ENCODE measurements at places on chromosomes 6 and 20.

- no peak for DNase-seq
- no peaks in the 10 kb centered on the region for H3K27me3 ChIP-seq
- H3K4me3 ChIP-seq = no peak overlapping the region
- peaks cover 67% of the 10 kb centered on the region for H3K4me1 ChIP-seq
- peak overlapping the region; percentile 69 for H3K27ac ChIP-seq
These were observed 31.2 kb downstream of the RREB1 start for GRCh38 chr6:7138921-7139358.

GRCh38 chr6:36109092-36109491, 21.2 kb upstream of the MAPK13 start:
- H3K4me1 ChIP-seq = no peaks in the 10 kb centered on the region
- H3K27ac ChIP-seq = no peak overlapping the region
- peaks cover 47% of the 10 kb centered on the region for H3K36me3 ChIP-seq
- no peak for DNase-seq

DNA sequence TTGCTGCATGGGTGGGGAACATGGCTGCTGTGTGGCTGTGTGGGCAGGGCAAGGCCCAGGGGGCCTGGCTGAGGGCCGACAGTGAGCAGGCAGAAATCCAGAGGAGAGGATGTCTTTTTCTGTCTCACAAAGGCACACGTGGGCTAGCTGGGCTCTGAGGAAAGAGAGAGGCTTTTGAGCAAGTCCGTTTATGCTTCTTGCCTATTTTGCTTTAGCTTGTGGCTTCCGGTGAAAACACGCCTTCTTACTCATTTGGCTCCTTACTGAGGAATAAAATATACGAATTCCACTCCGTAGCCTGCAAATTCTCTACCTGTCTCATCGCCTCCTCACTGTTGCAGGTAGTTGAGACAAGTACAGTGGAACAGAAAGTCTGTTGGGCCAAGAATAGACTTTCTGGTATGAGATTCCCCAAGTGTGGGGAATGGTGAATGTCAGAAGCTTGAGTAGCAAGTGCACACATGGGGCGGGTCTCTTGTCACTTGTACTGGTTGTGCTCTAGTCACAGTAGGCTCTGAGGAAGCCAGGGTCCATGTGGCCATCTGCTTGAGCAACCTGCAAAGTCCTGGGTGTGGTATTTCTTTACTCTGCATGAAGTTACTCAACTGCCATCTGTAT, 28.4 kb downstream of the WRNIP1 start:
- H3K27me3 ChIP-seq = no peaks in the 10 kb centered on the region
- H3K27ac ChIP-seq = peak overlapping the region; percentile 30
- H3K4me1 ChIP-seq = peaks cover 38% of the 10 kb centered on the region
- DNase-seq = no peak
- H3K36me3 ChIP-seq = no peaks in the 10 kb centered on the region
- H3K4me3 ChIP-seq = no peak overlapping the region

- H3K4me1 ChIP-seq = no peaks in the 10 kb centered on the region
- no peaks in the 10 kb centered on the region for H3K27me3 ChIP-seq
- no peak overlapping the region for H3K27ac ChIP-seq
- no peak for DNase-seq
These were observed 63.7 kb downstream of the GPX5 start for GRCh38 chr6:28589234-28589956.

GRCh38 chr20:23114448-23115082, 28.4 kb upstream of the CD93 start:
- no peaks in the 10 kb centered on the region for H3K36me3 ChIP-seq
- no peaks in the 10 kb centered on the region for H3K27me3 ChIP-seq
- H3K4me3 ChIP-seq = no peak overlapping the region
- H3K27ac ChIP-seq = peak overlapping the region; percentile 43

- H3K27me3 ChIP-seq = peaks cover 7% of the 10 kb centered on the region
- no peak overlapping the region for H3K4me3 ChIP-seq
- no peak overlapping the region for H3K27ac ChIP-seq
These were observed 98.3 kb downstream of the EDN3 start for GRCh38 chr20:59398537-59399205.

DNA sequence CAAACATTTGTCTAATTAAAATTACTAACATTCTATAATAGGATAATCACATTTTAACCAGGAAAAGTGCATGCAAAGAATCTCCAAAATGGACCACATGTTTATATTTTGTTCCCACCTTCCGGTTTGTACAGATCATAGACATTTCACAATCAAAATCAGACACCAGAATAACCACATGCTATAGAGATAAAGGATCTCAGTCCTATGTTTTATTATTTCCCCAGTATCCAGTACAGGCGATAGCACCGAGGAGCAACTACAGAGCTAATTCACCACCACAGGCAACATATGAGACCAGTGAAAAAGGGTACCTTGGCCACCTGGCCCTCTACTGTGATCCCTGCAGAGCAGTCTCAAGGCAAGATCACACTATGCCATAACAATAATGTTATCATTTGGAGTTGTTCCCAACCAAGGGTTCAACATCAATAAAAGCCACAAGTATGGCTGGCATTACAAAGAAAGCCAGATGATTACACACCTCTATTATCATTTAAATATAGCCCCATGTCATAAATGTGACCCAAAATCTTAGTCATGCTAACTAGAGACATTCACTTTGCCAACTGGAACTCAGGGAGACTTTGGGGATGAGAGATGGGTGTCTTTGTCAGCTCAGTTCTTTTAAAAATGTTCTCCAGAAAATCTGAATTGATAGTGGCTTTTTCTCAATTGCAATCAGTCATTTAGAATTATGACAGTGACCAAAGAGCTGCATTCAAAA, 46.7 kb downstream of the RALGAPA2 start:
- H3K4me3 ChIP-seq = no peak overlapping the region
- H3K27me3 ChIP-seq = no peaks in the 10 kb centered on the region
- peaks cover 31% of the 10 kb centered on the region for H3K4me1 ChIP-seq
- H3K27ac ChIP-seq = no peak overlapping the region
- DNase-seq = no peak
- no peaks in the 10 kb centered on the region for H3K36me3 ChIP-seq

DNA sequence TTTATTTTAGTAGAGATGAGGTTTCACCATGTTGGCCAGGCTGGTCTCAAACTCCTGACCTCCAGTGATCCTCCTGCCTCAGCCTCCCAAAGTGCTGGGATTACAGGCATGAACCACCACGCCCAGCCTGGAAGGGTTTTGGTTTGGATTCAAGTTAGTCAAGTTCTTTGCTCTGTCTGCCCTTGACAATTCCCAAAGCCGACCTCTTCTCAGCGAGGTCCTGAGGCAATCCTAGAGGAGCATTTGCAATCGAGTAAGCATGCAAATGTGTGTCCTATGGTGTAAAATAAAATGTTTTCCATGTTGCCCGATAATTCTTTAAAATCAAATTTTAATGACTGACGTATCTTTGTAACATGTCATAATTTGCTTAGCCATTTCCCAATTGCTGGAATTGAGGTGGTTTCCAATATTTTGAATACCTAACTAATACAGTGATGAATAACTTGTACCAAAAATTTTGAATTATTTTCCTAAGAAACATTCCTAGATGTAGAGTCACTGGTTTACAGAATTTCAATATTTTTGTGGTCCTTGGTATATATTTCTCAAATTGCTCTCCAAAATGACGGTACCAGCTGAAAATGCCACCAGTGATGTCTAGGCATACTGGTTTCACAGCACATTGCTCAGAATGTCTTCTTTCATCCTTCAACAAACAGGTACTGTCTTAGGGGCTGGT, 38.7 kb downstream of the GTF2H5 start:
- no peak overlapping the region for H3K4me3 ChIP-seq
- H3K27me3 ChIP-seq = no peaks in the 10 kb centered on the region
- no peak for DNase-seq
- H3K36me3 ChIP-seq = no peaks in the 10 kb centered on the region
- no peak overlapping the region for H3K27ac ChIP-seq
- H3K4me1 ChIP-seq = no peaks in the 10 kb centered on the region

- H3K27ac ChIP-seq = no peak overlapping the region
- H3K27me3 ChIP-seq = no peaks in the 10 kb centered on the region
- H3K4me1 ChIP-seq = no peaks in the 10 kb centered on the region
- no peak for DNase-seq
- no peak overlapping the region for H3K4me3 ChIP-seq
These were observed 22.1 kb downstream of the L3MBTL1 start for GRCh38 chr20:43529457-43530153.

- DNase-seq = no peak
- no peak overlapping the region for H3K27ac ChIP-seq
- no peak overlapping the region for H3K4me3 ChIP-seq
These were observed 55.6 kb downstream of the KIAA0408 start for GRCh38 chr6:127403636-127404035.

GRCh38 chr6:37554480-37554819, 54.8 kb upstream of the CCDC167 start:
- DNase-seq = no peak
- H3K36me3 ChIP-seq = no peaks in the 10 kb centered on the region
- no peak overlapping the region for H3K27ac ChIP-seq
- no peaks in the 10 kb centered on the region for H3K27me3 ChIP-seq

DNA sequence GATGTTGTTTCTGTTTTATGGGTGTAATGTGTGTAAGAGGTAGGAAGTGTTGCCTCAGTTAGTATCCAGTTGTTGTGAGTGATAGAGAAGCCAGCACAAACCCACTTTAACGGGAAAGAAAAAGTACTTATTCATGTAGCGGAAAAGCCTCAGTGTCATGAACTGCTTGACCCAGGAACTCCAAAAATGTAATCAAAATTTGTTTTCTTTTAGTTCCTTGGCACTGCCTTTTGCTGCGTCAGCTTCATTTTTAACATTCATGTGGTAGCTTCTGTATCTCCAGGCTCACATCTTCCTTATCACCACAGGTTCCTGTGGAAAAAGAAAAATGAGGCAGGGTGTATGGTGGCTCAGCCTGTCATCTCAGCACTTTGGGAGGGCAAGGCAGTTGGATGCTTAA, 46.4 kb upstream of the CCDC28A start:
- H3K36me3 ChIP-seq = no peaks in the 10 kb centered on the region
- peaks cover 16% of the 10 kb centered on the region for H3K4me1 ChIP-seq
- no peak overlapping the region for H3K4me3 ChIP-seq
- H3K27me3 ChIP-seq = no peaks in the 10 kb centered on the region
- no peak overlapping the region for H3K27ac ChIP-seq

- no peak overlapping the region for H3K27ac ChIP-seq
- DNase-seq = no peak
- peaks cover 45% of the 10 kb centered on the region for H3K27me3 ChIP-seq
These were observed 5.3 kb downstream of the MMP9 start for GRCh38 chr20:46013829-46014516.

- DNase-seq = peak; percentile 32
- no peak overlapping the region for H3K4me3 ChIP-seq
- H3K27ac ChIP-seq = no peak overlapping the region
- H3K27me3 ChIP-seq = no peaks in the 10 kb centered on the region
- no peaks in the 10 kb centered on the region for H3K4me1 ChIP-seq
These were observed 161.8 kb downstream of the DLL1 start for GRCh38 chr6:170128811-170129681.

GRCh38 chr6:110682460-110682853, 132.8 kb downstream of the CDK19 start:
- H3K27ac ChIP-seq = no peak overlapping the region
- H3K4me3 ChIP-seq = no peak overlapping the region
- H3K4me1 ChIP-seq = no peaks in the 10 kb centered on the region
- H3K27me3 ChIP-seq = no peaks in the 10 kb centered on the region
- H3K36me3 ChIP-seq = no peaks in the 10 kb centered on the region

DNA sequence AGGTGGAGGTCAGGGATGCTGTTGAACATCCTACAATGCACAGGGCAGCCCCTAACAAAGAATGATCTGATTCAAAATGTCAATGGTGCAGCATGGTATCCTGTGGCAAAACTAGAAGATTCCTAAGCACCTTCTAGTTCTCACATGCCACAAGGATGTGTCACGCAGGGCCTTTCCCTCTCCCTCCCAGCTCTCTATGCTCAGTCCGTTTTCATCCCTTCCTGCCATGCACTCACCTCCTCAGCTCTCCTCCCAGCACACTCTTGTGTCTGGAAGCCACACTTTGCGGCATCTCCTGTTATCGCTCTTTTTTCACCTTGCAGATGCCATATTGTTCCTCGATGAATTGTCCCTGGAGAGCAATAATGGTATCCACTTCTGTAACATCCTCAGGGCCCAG, 263.4 kb downstream of the CDC5L start:
- no peaks in the 10 kb centered on the region for H3K27me3 ChIP-seq
- no peaks in the 10 kb centered on the region for H3K4me1 ChIP-seq
- no peak overlapping the region for H3K4me3 ChIP-seq
- H3K27ac ChIP-seq = no peak overlapping the region
- no peaks in the 10 kb centered on the region for H3K36me3 ChIP-seq

DNA sequence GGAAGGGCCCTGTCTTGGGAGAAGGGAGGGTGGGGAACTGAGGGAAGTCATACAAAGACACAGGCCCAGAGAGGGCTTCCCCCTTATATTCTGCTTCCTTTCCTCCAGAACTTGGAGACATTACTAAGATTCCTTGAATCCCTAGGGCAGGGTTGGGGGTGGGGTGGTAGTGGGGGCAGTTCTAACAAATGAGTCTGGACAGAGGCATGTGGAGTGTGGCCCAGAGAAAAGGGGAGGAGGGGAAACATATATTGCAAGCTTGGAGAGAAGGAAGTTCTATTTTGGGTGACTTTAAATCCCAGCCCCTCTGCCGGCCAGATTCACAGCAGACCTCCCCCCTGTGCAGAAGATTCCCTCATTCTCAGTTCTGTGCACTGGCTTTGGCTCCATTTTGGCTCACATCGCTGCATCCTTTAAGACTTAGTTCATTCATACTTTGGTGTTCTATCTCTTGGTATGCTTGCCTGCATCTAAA, 43.7 kb downstream of the DAAM2 start:
- no peaks in the 10 kb centered on the region for H3K27me3 ChIP-seq
- H3K4me3 ChIP-seq = no peak overlapping the region
- no peak for DNase-seq

- H3K27me3 ChIP-seq = no peaks in the 10 kb centered on the region
- H3K4me3 ChIP-seq = no peak overlapping the region
- no peak for DNase-seq
- H3K36me3 ChIP-seq = no peaks in the 10 kb centered on the region
- H3K4me1 ChIP-seq = no peaks in the 10 kb centered on the region
These were observed 132.6 kb downstream of the TRMT11 start for GRCh38 chr6:126118936-126119335.

GRCh38 chr20:4038047-4038459, 22.7 kb upstream of the RNF24 start:
- no peaks in the 10 kb centered on the region for H3K4me1 ChIP-seq
- H3K36me3 ChIP-seq = no peaks in the 10 kb centered on the region
- no peak for DNase-seq
- no peaks in the 10 kb centered on the region for H3K27me3 ChIP-seq

DNA sequence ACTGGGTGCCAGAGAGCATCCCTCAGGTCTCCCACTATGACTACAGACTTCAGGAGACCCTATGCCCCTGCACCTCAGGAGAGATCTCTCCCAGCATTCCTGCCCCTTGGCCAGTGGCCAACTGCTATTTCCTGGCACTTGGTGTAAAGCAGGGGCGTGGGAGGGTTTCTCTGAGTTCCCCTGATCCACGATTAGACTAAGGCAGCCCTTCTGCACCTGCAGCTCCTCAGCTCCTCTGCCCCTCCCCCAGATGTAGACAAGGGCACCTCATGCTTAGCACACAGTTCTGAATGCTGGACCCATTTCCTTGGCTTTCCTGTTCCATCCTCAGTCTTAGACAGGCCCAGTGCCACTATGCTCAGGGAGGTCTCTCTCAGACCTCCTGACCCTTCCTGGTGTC, 28.6 kb downstream of the EDN1 start:
- H3K27me3 ChIP-seq = no peaks in the 10 kb centered on the region
- no peaks in the 10 kb centered on the region for H3K36me3 ChIP-seq
- no peaks in the 10 kb centered on the region for H3K4me1 ChIP-seq
- H3K4me3 ChIP-seq = no peak overlapping the region
- no peak for DNase-seq

All from right atrium auricular region (tissue), 2 donors.